ENCODE measurements at places on chromosomes 13 and 19. TPM values are rescaled to one million over a fixed set of nuclear protein-coding genes. Genes with fewer than 3 reads are reported as not detected.

- no peak overlapping the region for H3K27ac ChIP-seq
- no peak overlapping the region for H3K4me3 ChIP-seq
- H3K27me3 ChIP-seq, result no peaks in the 10 kb centered on the region
- no peaks in the 10 kb centered on the region for H3K4me1 ChIP-seq
- H3K36me3 ChIP-seq, result no peaks in the 10 kb centered on the region
Measured at GRCh38 chr13:112759053-112759452, 69.2 kb downstream of the ATP11A start.

DNA sequence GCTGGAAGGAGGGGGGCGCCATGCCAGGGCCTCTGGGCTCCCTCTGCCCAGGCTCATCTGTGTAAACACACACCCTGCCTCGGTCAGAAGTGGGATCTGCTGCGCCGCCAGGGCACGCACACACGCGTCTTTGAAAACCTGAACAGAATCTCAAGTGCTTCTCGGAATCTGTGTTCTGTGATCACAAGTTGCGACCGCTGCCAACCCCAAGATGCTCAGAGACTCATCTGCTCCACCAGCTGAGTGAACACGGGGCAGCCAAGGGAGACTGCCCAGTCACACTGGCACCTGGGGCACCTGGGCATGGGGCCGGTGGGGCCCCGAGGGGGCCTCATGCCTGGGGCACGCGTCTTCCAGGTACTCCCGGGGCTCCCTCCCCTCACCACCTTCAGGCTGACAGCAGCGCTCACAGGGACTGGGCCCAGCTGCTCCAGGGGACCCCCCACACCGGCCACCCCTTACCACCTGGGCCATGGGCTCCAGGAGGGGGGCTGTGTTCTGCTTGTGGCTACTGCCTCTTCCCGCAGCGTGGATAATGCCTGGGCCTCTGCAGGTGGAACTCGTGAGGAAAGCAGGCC lies 59.0 kb downstream of the KLF2 start:
- H3K4me1 ChIP-seq, result peaks cover 21% of the 10 kb centered on the region
- H3K27me3 ChIP-seq, result no peaks in the 10 kb centered on the region
- peaks cover 25% of the 10 kb centered on the region for H3K36me3 ChIP-seq
- no peak overlapping the region for H3K4me3 ChIP-seq

DNA sequence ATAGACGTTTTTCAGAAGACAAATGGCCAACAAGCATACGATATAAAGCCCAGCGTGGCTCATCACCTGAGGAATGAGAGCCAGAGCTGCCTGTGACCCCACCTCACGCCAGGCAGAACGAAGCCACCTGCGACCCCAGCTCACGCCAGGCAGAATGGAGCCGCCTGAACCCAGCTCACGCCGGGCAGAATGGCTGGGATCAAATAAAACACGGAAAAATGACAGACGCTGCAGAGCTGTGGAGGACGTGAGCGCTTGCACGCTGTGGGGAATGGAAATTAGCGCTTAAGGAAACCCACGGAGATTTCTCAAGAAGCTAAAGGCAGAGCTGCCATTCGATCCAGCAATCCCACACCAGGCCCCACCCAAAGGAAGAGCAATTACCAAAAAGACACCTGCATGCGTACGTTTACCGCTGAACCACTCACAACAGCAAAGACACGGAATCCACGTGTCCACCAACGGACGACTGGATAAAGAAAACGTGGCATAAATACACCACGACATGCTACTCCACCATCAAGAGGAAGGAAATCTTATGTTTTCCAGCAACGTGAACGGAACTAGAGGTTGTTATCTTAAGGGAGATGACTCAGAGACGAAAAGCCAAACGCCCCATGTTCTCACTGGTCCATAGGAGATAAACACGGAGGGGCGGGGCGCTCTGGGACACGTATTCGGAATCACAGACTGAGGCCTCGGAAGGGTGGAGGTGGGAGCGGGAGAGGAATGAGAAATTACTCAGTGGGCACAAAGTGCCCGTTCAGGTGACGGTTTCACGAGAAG lies 30.7 kb upstream of the C13orf46 start:
- H3K4me3 ChIP-seq, result no peak overlapping the region
- peak; percentile 97 for DNase-seq
- no peaks in the 10 kb centered on the region for H3K27me3 ChIP-seq

DNA sequence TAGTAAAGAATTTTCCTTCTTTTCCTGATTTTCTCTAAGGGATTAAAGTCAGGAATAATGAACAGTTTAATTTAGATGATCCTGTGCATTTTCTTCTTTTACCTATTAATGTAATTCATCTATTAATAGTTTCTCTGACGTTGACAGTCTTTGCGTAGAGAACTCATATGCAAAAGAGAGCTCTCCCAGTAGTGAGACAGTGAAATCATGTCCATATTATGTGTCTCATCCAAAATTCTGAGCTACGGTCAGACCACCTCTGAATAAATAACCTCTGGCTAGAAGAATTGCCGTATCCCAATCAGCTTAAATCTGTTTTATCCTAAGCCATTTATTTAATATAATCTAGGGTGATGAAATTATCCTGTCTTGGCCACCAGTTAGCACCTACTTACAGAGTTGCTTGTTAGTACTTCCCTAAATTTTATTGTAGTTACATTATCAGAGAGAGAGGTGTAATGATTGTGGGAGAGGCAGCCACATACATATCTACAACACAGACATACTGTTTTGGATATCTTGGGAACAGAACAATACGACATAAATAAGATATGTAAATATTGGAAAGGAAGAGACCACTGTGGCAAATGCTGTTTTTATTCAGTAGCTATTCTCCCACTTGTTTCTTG lies 30.7 kb downstream of the PDS5B start:
- H3K36me3 ChIP-seq, result no peaks in the 10 kb centered on the region
- H3K27ac ChIP-seq, result no peak overlapping the region
- no peaks in the 10 kb centered on the region for H3K27me3 ChIP-seq
- no peak for DNase-seq

GRCh38 chr13:49954674-49955455 lies 18.7 kb upstream of the SPRYD7 start:
- H3K27ac ChIP-seq, result no peak overlapping the region
- peak; percentile 45 for DNase-seq
- H3K4me1 ChIP-seq, result no peaks in the 10 kb centered on the region
- H3K27me3 ChIP-seq, result no peaks in the 10 kb centered on the region
- H3K36me3 ChIP-seq, result no peaks in the 10 kb centered on the region
- H3K4me3 ChIP-seq, result no peak overlapping the region

Gene CYP2A7
- not detected for total RNA-seq

All from osteoblast (primary cell).